ENCODE measurements at places on chromosomes 11 and 22.

- DNase-seq, result no peak
Observed at GRCh38 chr22:28608546-28608945, 71.1 kb downstream of the TTC28 start.

- DNase-seq, result no peak
Observed at GRCh38 chr11:44559207-44559939, 6.1 kb upstream of the CD82 start.

DNA sequence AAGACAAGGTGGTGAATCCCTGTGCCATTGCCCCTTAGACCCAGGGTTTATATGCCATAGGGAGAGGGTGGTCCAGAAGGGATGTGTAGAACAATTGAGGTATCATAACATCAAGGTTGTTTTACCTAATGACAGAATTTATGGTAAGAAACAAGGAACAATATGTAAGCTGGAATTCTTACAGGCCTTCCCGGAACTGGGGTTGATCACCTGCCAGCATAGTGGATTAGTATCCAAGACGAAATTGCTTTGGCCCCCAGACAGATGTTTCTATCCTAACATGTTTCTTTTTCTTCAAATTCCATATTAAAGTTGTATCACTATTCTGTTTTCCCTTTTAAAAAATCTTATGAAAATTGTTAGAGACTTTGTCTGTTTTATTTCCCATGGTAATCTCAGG is 343.8 kb upstream of the ANO3 start:
- no peak for DNase-seq

DNA sequence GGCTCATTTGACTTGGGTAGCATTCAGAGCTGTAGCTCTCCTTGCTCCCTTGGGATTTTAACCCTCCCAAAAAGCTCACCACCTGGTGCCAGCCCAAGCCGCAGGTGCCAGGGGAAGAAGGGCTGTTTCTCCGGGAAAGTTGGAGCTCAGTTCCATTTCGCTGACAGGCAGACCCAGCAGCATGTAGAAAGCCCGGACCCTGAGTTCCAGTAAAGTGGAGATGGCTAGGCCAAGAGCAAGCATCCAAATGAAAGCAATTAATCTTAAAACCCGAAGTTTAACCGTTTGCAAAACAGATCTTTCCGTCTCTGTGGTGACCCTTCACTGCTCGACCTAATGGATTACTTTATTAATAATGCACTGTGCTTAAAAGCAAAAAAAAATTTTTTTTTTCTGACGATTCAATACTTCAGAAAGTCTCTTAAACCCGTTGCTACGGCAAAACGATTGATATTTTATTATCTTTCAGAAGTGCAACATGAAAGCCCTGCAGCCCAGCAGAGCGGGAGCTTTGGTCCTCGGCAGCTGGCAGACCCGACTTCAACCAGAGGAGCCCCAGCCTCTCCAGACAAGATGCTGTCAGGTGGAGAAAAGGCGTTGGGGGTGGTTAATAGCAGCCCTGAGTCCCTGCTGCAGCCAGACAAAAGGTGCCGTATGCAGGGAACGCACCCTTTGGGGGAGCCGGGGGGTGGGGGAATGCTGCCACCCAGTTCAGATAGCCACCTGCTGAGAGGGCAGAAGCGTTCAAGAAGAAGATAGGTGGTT is 3.3 kb downstream of the LMO1 start:
- DNase-seq, result no peak

DNA sequence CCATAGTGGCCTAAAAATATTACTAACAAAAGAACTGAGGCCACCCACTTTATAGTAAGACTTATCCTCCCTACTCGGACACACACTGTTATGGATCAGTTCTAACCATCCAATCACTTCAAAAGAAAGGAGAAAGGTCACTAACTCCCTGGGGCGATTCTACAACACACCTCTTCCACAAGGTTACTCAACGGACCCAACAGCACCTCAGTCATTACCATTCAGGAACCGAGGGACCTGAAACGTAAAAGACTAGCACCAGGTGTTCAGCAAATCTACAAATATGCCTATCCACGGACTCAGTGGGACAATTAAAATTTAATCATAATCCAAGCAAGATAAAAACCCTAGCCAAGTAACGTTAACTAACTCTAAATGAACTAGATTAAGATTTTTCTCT is 1.6 kb downstream of the HNRNPUL2 start:
- no peak for DNase-seq

DNA sequence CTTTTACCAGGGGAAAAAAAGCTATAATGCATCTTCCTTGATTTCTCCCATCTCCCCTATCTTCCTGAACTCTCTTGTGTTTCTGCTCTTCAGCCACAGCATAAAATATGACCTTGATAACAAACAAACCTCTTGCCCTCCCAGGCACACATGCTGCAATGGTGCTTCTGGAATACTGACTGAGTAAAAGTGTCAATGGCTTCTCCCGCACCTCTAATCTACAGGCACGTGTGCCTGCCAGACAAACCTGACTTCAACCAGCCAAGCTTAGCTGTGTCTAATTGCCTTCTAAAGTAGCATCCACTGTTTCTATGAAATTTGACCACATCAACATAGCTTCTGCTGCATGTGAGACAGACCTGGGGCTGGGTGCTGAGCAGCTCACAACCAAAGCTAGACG is 12.7 kb downstream of the OPCML start:
- DNase-seq, result no peak

GRCh38 chr11:40037005-40037404 is 1422.4 kb downstream of the LRRC4C start:
- peak; percentile 26 for DNase-seq

DNA sequence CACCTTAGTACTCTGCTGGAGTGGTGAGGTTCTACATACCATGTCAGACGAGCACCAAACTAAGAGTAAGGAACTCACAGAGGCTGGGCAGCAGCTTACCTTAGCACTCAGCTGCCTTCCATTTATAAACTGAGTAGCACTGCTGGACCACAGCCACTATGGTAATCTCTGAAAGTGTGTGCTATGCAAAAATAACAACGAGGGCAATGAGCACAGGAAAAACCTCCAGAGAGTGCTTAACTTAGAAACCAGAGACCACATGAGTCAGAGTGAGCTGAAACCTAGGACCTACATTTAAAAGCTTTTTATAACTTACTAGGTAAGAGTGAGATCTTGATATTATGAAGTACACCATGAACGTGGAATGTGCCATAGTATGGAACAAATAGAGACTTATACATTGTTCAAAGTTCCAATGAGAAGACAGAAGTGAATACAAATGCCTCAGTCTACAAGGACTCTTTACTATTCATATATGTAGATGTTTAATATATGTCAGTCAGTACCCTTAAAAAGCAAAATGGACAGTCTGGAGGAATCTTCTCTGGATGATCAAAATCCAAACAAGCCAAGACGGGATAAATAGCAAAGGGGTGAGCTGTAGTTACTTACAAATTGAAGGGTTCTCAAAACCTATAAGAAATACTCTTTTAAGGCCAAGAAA is 17.2 kb upstream of the CD59 start:
- peak; percentile 59 for DNase-seq

GRCh38 chr11:12842933-12843636 is 166.0 kb upstream of the RASSF10 start:
- peak; percentile 94 for DNase-seq

GRCh38 chr22:23591201-23591791 is 11.2 kb upstream of the IGLL1 start:
- peak; percentile 76 for DNase-seq

DNA sequence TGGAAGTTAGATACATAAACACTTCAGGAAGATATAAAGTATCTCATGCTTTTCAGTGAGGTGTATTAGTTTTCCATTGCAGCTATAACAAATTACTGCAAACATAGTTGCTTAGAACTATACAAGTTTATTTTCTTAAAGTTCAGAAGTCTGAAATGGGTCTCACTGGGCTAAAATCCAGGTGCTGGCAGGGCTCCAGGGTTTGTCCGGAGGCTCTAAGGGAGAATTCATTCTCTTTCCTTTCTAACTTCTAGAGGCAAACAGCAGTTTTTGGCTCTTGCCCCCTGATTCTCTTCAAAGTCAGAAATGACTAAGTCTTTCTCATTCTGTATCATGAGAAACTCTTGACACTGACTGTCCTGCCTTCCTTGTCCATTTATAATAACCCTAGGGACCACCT is 138.8 kb downstream of the AASDHPPT start:
- DNase-seq, result peak; percentile 53

- no peak for DNase-seq
Observed at GRCh38 chr22:50523458-50523805, 2.0 kb downstream of the SCO2 start.

GRCh38 chr11:47244448-47245350 is 3.9 kb downstream of the ACP2 start:
- DNase-seq, result no peak
